IPS DF 6.9 (cell line): ENCODE measurements at places on chromosomes 5 and 9.

- DNase-seq, result no peak
Measured at GRCh38 chr9:133818444-133818843, 80.3 kb upstream of the SARDH start.

- no peak for DNase-seq
Measured at GRCh38 chr9:101625876-101626275, 31.1 kb upstream of the PPP3R2 start.

- no peak for DNase-seq
Measured at GRCh38 chr5:17190242-17190778, 27.1 kb upstream of the BASP1 start.

DNA sequence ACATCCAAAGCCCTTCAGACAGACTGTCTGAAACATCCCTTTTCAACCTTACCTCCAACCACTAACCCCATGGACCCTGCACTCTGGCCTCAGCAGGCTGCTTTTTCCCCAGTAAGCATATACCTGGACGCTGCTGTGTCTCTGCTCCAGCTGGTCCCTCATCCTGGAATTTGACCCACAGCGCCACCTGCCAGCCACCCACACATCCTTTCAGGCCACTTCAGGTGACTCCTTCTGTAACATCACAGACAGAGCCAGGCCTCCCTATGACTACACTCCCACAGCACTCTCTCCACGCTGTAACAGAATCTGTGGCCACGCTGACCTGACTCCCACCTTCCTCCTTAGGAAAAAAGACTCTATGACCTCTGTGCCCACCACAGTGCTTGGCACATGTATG lies 3.4 kb downstream of the MGAT1 start:
- DNase-seq, result no peak

DNA sequence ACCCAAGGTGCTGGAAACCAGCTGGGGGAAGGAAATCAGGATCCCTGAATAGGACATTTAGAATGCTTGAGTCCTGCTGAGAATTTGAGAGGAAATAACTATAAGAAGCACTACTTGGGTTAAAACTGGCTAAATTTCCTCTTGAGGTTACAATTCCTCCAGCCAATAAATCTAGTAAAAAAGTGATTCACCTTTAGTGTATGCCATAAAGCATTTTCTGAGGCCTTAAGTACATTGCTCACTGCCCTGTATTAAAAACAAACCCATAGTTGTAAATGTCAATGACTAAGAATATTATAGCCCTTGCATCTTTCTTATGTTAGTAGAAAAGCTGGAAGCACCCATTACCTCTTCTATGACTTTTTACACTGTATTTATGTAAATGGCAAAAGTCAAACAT lies 634.7 kb upstream of the ARRDC3 start:
- DNase-seq, result no peak

GRCh38 chr9:4508246-4508906 lies 18.1 kb downstream of the SLC1A1 start:
- no peak for DNase-seq

DNA sequence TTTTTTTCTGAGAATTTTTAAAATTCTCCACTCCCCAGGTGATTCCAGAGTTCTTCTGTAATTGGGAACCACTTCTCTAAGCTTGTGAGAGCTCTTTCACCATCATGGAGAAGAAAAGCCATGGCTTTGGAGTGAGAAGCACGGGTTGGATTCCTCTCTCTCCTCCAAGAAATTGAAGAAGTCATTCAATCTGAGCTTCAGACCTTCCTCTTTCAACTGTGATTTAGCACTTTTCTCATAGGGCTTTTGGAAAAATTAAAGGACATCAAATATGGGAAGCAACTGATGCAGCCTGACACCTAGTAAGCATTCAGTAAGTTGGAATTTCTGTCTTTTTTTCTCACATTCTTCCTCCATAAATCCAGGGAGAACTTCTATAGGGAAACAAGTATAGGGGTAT lies 580.4 kb upstream of the KLF4 start:
- no peak for DNase-seq

DNA sequence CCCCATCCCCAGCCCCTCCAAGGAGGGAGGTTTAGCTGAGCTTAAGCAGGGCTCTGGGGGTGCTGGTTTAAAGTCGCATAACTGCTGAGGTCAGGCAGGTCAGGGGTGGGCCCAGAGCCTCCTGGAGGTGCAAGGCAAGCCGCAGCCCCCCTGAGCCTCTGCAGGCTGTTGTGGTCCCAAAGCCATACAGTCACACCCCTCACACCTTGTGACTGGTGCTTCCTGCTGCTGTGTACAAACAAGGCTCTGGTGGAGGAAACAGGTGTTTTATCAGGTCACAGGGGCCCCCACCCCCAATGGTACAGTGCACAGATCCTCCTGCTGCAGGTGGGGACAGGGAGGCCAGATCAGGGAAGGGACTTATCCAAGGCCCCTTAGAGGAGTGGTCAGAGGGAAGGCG lies 8.0 kb downstream of the TCF7 start:
- no peak for DNase-seq

- no peak for DNase-seq
Measured at GRCh38 chr5:81230416-81230815, 2.7 kb upstream of the CKMT2 start.

DNA sequence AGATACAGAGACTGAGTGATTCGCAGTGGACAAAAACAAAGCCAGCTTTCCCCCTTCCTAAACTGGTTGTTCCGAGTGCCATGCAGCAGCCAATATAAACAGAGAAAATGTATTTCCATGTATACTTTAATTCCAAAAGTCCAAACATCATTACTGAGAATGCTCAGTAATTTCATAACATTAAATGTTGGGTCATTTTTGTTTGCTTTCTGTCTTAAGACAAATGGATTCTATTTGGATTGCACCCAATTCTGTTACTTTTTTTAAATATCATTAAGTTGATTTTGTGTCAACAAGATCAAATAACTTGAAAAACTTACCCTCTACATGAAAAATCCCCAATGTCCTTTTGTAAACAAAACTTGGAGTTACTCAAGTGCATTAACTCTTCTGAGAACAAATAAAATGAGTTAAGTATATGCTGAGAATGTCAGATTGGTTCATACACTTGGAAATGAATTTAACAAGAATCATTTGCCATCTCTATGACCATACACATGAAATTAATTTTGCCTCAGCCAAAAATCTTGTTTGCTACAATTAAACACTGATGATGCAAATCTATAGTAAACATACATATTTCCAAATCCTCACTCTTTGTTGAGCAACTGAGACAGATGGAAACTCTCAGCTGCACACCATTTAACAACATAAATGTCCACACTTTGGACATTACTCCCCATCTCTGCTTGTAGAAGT lies 19.4 kb downstream of the LURAP1L start:
- DNase-seq, result no peak

DNA sequence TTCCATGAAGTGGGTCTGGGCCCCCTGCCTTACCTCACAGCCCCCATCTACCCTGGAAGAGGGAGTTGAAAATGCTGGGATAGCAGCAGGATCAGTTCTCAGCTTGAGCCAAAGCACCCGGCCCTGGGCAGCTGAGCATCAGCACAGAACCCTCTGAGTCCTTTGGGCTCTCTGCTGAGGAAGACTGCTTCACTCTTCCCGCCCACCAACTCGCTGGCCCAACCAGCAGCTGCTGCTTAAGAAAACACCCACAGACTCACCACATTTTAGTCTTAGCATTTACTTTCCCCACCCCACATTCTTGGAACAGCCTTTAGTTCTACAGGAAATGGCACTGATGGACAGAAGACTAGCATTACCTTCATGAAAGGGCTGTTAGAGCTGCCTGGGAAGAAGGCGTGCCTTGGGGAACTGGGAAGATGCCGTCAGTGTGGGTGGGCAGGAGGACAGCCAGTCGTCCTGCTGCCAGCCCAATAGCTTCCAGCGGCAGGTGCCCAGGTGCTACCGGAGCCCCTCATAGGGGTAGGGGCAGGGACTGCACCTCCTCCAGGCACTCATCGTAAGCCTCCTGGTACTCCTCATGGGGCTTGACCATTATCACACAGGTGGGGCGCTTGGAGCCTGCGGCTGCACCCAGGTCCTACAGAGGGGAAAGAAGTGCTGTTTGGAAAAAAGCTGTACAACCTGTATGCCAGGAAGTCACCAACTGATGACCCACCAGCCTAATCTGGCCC lies 4.3 kb downstream of the NHP2 start:
- DNase-seq, result no peak

- DNase-seq, result no peak
Measured at GRCh38 chr9:35618854-35619799, 914 bp upstream of the CD72 start.

DNA sequence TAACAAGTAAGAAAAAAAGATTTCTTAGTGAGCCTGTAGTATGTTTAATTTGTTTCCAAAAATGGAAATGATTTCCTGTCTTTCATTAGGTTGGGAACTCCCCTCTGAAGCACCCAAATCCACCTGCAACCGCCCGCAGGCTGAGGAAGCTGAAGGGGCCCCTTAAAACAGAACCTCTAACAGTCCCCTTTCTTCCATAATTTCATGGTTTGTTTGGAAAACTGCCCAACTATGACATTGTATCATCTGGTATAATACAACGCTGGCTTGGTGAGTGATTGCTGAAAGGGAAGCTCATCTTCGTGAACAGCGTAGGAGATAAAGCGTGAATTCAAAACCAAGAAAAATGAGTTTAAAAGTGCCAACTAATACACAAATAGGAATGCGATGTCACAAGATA lies 215.5 kb downstream of the FSTL4 start:
- no peak for DNase-seq

- DNase-seq, result peak; percentile 90
Measured at GRCh38 chr5:2038321-2039179, 155.8 kb upstream of the IRX4 start.

DNA sequence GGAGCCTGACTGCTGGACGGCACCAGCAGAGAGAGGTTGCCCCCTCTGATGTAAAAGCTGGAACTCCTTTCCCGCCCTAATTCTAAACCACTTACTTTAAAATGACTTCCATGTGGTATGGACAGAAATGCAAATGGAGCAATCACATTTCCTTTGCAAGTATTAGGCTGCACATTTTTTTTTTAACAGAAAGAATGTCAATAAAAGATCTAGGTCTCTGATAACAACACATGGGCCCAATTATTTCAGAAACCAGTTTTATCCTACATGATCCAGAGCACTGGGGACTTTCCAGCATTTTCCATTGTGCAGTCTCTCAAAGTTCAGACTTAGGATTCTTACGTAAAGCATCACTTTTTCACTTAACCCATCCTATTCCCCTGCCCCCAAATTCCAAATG lies 203.7 kb downstream of the NXNL2 start:
- no peak for DNase-seq

- DNase-seq, result peak; percentile 4
Measured at GRCh38 chr5:130109152-130109551, 204.9 kb downstream of the CHSY3 start.

DNA sequence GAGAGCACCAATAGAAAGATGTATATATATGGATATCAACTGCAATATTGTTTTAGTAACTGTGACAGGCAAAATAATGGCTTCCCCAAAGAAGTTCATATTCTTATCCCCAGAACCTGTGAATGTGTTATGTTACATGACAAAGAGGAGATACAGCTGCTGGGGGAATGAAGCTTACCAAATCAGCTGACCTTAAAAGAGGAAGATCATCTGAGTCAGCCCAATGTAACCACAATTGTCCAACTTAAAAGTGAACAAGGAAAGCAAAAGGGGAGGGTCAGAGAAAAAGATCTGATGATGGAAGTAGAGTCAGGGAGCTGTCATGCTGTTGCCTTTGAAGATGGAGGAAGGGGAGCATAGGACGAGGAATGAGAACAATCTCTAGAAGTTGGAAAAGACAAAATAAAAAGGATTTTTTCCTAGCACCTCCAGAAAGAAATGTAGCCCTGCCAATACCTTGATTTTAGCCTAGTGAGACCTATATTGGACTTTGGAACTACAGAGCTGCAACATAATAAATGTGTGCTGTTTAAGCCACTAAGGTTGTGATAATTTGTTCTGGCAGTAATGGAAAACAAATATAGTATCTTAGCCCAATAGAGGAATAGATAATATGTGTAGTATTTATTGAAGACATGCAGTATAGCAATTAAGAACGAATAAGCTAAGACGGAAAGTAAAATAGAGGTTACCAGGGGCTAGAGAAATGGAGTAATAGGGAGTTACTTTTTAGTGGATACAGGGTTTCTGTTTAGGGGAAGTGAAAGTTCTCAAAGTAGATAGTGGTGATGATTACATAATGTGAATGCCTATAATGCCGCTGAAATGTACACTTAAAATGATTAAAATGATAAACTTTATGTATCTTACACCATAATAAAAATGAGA lies 115.9 kb downstream of the PIK3R1 start:
- DNase-seq, result no peak

DNA sequence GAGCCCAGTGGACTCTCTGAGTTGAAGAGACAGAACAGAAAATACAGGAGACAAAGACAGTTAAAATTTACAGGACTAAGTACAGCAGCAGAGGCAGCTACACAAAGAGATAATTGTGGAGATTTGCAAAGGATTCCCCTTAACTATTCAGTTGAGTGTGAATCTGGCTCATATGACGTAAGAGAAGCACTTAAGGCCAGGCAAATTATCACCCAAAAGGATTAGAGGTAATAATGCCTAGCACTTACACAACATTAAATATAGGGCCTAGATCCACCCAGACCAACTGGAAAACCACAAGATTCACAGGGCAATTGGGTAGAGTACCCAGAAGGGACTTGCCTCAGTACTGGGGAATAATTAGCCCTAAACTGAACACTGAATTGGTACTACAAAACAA lies 41.3 kb downstream of the ADAMTS6 start:
- no peak for DNase-seq

DNA sequence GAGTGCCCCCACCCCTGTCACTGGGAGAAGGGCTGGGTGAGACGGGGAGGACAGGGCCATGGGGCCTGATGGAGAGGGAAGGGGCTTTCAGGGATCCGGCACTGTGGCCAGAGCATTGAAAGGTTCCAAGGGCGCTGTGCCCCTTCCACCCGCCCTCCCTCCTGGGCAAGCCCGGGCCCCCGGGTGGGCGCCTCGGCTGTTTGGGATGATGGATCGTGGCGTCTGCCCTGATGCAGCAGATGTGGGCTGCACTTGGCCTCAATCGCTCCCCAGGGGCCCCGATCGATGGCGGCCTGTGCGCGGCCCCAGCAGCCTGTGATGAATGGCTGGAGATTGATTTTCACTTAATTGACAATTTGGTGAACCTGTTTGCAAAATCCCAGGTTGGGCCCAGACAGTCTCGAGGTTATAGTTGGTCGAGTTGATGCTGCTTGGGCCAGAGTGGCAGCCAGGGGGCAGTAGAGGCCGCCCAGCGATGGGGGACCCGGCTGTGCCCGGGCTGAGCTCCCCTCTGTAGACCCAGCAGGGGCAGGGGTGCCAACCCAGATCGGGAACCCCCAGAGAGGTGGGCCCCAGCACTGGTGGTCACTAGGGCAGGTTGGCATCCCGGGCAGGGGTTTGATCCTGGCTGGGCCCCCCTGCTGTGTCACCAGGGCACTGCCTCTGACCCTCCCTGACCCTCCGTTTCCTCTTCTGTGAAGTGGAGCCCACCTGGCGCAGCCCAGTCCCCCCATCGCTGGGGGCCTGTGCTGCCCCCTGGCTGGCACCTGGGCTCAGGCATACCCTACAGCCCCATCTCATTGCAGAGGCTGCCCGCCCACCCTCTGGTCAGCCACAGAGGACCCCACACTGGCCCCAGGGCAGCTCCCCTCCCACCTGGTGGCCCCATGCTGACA lies 34.7 kb downstream of the LHX3 start:
- no peak for DNase-seq
